ENCODE measurements at places on chromosomes 1 and 21.

- no peak for DNase-seq
Observed at GRCh38 chr1:228321435-228321834, 85.2 kb downstream of the TRIM11 start.

- DNase-seq: no peak
Observed at GRCh38 chr21:29887313-29888009, 52.3 kb downstream of the GRIK1 start.

GRCh38 chr21:17668479-17669140 is 55.9 kb upstream of the BTG3 start:
- no peak for DNase-seq

DNA sequence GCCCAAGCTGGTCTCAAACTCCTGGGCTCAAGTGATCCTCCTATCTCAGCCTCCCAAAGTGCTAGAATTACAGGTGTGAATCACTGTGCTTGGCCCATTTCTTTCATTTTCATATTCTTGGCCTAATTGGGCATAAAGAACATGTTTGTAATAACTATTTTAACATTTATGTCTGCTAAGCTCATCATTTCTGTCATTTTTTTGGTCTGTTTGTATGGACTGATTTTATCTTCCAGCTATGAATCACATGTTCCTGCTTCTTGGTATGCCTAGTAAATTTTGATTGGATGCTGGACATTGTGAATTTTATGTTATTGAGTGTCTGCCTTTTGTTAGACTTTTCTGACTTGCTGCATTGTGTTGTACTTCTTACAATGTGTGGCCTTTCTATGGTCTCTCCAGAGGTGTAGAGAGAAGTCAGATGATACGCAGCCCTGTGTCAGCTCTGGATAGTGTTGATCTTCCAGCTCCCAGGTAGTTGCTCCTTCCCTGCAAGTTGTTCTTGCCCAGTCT is 39.0 kb upstream of the PPM1J start:
- DNase-seq: no peak

GRCh38 chr1:13990939-13991338 is 291.0 kb downstream of the PRDM2 start:
- no peak for DNase-seq

DNA sequence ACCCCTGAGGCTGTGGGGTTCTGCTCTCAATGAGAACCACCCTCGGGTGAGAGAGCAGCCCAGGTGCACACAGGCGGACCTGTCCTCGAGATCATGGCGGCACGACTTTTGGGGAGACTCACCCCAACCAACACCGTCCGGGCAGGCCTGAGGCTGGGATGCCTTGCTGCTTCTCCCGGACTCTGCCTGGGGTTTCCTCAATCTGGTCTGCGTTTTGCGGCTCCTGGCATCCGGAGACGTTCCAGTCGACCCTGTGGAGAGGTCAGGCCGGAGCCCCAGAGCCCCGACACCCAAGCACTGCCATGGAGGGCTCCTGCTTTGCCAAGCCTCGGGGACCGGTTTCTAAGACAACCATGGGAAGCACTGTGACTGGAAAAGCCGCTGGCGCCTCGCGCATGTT is 3879.7 kb downstream of the SRGAP2C start:
- no peak for DNase-seq

GRCh38 chr1:67274623-67275325 is 32.9 kb upstream of the IL12RB2 start:
- no peak for DNase-seq

Measured in stimulated activated CD8-positive, alpha-beta memory T cell treated with anti-CD3 and anti-CD28 coated beads, Interleukin-15, amount 100 ng/mL, for 4 hours (primary cell).